DMS153 (cell line): ENCODE measurements at places on chromosomes 3 and 15.

DNA sequence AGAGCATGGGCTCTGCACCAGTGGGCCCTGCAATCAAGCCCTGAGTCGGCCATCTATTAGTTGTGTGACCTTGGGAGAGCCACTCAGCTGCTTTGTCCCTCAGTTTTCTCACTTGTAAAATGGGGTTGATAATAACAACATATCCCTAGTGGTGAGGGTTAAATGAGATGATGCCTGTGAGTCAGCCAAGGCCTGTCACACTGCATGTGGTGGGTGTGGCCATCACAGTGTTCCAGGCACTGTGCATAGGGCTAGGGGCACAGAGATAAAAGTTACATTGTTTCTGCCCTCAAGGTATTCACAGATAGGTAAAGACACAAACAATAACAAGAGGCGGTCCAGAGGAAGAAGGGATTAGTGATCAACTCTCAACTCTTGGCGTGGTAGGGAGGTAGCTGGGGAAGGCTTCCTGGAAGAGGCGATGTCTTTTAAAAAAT, 19.5 kb downstream of the SMAD6 start:
- DNase-seq, result no peak

- DNase-seq, result no peak
Measured at GRCh38 chr15:80918196-80918783, 71.3 kb downstream of the MESD start.

DNA sequence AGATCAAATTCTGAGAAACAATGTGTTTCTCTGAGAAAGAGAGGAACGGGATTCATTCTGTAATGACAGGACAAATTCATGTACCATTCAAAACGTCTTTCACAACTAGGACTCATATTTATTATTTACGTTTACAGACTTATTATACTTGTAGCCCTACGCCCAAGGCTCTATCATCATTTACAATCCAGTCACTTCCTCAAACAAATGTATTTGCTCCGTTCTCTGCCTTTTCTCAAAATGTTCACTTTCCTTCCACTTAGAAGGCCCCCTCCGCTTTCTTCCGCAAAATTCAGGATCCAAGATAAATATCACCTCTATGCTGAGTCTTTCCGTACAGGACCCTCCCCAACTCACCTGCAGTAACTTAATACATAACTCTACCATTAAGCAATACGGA, 745 bp downstream of the RSL24D1 start:
- no peak for DNase-seq

DNA sequence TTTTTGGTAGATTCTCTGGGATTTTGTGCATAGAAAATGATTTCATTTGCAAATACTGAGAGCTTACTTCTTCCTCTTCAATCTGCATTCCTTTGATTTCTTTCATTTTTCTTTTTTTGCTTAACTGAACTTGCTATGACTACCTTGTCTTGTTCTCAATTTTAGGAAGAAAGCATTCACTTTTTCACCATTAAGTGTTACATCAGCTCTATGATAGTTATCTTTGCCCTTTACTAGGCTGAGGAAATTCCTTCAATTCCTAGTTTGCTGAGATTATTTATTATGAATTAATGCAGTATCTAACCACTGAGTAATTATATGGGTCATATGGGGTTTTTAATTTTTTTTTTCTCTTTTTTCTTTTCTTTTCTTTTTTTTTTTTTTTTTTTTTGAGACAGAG, 172.8 kb downstream of the PEAK1 start:
- no peak for DNase-seq

DNA sequence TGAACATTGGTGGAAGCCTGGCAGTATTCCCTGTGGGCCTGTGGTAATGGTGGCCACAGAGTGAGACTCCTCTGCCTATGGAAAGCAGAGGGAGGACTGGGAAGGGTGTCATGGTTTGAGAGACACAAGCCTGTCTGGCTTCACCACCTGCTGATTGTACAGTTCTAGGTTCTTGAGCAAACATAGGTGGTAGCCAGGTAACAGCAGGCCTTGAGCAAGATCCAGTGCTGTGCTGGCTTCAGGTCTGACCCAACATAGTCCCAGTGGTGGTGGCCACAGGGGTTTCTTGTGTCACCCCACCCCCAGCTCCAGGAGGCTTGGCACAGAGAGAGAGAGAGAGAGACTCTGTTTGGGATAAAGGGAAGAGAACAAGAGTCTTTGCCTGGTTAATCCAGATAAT, 22.7 kb upstream of the KPNA4 start:
- no peak for DNase-seq

DNA sequence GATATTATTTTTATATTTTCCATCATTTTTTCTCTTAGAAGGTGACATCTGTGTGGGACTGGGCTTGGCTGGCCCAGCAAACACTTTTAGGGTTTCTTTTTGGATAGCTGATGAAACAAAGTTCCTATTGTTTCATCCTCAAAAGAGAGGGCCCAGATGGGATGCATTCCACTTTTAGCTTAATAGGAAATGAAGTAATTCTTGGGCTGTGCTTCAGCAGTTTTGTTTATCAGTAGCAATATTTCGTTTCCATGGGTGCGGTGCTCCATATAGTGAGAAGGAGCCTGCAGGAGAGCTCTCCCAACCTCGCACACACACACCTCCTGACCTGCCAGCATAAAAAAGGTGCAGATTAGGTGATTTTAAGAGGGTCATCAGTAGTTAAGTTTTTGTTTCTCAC, 147.5 kb downstream of the AKAP13 start:
- no peak for DNase-seq

DNA sequence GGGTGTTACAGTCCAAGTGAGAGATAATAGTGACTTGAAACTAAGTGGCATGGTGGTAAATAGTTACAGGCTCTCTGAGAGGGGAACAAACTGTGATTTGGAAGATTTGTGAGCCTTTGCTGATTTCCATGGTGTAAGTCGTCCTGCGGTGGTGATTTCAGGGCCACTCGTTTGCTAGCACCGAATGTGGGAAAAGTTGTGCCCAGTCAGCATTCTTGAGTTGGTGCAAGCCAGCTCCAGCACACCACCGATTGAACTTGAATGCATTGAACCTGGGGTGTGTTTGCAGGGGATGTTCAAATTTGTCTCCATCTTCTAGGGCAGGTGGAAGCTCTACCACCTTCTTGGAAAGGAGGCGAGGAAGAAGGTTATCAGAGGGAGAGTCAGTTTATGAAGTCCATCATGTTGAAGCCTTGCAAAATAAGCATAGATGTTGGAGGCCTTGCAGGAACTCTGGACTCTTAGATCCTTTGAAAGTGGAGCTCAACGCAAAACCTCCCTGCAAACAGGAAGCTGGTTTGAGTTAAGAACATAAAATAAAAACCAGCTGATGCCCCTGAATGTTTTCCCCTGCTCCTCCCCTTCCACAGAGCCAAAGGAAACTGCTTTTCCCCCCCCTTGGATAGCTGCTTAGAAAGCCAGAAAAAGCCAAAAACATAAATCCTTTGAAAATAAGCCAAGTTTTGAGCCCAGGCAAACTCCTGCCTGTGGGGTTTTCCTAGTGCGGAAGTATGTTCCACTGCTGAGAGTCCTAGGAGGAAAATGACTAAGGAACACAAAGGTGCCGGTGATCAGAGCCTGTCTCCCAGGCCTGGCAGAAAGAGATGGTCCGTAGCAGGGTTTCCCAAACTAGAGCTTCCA, 21.9 kb downstream of the MAPKBP1 start:
- DNase-seq, result no peak

- no peak for DNase-seq
Measured at GRCh38 chr3:126486360-126486847, 10.7 kb upstream of the ZXDC start.

GRCh38 chr15:84911879-84912660, 27.6 kb downstream of the SLC28A1 start:
- DNase-seq, result no peak

DNA sequence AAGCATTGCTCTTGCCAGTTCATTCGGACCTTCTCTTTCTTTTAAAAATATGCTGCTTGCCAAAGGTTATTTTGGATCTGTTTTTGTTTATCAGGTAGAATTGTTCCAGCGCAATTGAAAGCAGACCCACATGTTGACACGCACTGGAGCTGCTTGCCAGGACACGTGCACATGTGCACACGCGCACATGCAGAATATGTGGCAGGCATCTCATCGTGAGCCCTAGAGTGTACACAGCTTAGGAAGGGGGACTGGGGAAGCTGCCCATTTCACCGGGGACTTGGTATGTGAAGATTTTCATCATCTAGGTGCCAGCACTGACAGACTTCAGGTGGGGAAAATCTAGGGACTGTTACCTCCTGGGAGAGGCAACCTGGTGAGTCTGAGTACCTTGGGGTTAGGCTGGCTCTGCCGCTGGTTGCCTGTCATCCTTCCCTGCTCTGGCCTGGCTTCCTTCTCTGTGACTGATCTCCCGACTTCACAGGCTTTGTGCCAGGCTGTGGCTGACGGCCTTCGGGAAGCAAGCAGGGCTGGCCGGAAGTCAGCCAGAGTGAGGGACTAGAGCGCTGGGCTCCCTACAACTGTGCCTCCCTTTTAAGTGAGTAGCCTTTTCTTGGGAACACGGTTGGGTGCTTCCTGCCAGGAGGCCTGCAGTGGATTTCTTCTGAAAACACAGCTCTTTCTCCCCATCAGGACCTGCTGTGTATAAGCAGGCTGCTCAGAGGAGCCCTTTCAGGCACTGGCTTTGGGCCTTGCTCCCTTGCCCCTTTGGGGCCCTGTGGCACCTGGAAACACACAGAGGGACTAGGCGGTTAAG, 129.3 kb downstream of the EEFSEC start:
- DNase-seq, result no peak

DNA sequence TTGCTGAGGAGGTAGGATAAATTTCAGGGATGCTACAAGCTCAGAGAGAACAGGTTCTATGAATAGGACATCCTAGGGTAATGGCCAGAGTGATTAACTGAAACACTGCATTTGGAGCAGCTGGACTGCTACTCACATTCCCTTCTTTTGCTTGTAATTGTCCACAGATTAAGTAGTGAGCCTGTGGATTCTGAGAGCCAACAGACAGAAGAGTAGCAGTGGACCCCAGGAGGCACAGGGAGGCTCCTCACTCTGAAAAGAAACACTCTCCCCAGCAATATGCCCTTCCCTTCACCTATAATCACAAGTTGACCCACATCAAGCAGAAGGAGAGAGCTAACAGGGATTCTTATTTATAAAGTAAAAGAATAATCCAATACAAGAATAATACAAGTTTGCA, 10.6 kb upstream of the RFX7 start:
- no peak for DNase-seq

- DNase-seq, result no peak
Measured at GRCh38 chr15:23761386-23761785, 74.3 kb upstream of the NDN start.
